ENCODE measurements at places on chromosomes 13 and 19.
A peak's percentile ranks its signal among the peaks of the same experiment; 100 is the strongest.

- no peak for DNase-seq
Observed at GRCh38 chr19:17245535-17245984, at the start of gene NR2F6. Gene NR2F6 (minus strand): TSS chr19:17245919. CDS start chr19:17245220, 699 bp downstream.

- DNase-seq, result no peak
Observed at GRCh38 chr13:23321535-23322241, 111.8 kb downstream of the SACS start.

- DNase-seq, result no peak
Observed at GRCh38 chr13:36921631-36922301, 1.7 kb upstream of the SMAD9 start.

DNA sequence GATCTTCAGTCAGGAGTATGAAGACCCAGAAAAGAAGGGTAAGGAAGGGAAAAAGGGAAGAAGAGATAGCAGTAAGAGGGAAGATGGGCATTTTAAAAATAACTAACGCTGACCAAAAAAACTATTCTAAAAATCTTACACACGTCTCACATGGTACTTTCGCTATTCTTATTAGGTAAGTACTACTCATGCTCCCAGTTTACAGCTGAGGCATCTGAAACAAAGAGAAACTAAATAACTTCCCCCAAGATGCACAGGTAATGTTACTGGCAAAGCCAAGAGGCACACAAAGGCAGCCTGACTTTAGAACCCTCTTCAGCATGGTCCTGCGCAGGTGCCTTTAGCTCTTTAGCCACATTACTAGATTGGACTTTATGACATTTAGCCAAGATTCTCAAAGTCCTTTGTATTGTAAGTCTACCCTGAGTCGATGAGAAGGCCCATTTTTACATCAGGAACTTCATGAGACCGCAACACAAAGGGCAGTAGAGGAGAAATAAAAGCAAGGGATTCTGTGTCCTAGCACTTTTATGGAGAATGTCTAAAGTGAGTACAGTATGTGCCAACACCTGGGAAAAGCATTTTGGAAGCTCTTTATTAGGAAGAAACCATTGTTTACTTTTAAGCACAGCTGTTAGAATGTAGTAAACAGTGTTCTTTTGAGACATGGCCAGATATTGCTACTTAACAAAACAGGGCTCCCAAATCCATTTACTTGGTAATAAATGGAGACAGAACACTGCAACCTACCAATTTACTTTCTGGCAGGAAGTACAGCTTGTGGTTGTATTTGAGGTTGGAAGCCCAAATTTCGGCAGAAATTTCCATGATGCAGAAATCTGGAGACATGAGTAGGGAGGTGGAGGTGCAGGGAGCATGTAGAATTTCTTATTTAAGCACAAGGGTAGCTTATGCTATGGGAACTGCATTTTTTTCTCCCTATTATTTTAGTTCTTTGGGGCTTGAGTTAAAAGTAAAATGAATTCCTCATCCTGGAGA, 250.7 kb downstream of the KCTD12 start:
- DNase-seq, result no peak

GRCh38 chr13:48583859-48584311, 51.0 kb upstream of the RCBTB2 start:
- no peak for DNase-seq

- peak; percentile 81 for DNase-seq
Observed at GRCh38 chr19:48965806-48966540, 864 bp downstream of the FTL start.

GRCh38 chr13:80873589-80873988, 532.7 kb upstream of the SPRY2 start:
- DNase-seq, result no peak

- DNase-seq, result no peak
Observed at GRCh38 chr13:71879129-71879535, 12.1 kb upstream of the DACH1 start.

DNA sequence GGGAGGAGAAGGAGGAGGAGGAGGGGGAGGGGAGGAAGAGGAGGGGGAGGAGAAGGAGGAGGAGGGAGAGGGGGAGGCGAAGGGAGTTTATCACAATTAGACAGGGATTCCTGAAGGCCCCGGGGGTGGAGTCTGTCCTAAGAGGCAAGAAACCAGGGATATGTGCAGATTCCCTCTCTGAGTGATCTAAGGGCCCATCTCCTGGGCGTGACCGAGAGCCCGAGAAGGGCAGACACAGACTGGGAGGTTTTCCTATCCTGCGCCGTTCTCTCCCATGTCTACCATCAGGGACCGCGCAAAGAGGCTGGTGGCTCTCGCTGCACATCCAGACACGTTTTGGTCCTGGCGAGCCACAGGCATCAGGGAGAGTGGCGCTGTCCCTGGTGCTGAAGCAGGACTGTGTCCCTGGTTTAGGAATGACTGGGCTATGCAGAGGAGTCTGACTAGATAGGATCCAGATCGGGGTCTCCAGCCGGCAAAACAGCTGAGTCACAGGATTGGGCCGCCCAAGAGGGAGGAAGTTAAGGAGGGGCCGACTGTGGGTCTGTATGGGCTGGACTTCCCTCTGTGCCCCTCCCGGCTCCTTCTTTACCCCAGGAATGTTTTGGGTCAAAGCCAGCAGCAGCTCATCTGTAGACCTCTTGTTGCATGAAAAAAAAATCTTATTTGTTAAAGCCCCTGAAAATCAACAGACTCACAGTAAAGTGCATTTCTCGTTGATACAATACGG, 17.9 kb upstream of the ZNF175 start:
- no peak for DNase-seq

DNA sequence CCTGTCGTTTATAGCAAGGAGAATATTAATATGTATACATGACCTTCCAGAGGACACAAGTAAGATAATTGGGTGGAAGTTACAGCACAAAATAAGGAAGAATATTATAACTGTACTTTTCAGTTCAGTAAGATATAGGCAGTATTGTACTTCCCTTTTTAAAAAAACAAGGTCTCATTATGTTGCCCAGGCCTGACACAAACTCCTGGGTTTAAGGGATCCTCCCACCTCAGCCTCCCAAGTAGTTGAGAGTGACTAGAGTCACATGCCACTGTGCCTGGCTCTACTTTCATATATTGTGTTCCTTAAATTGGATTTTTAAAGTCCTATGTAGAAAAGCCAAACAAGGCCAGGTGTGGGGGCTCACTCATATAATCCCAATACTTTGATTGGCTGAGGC, 19.5 kb upstream of the MAB21L1 start:
- no peak for DNase-seq

GRCh38 chr13:50762969-50763567, 80.4 kb downstream of the DLEU7 start:
- DNase-seq, result no peak

DNA sequence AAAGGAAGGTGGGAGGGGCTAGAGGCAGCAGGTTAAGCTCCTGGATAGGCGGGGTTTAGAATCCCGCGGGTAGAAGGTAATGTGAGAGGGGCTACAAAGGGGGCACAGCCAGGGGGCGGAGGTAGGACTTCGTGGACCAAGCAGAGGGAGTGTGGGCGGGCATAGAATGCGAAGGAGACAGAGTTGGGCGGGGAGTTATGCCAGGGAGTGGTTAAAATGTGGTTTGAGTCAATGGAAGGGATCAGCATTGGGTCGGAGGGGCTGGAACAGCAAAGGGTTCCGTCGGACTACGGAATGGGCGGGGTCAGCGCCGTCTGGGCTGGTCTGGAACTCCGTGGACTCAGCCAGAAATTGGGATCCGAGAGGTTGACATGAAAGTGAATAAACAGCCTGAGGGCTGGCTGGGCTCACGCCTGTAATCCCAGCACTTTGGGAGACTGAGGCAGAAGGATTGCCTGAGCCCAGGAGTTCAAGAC, 3.0 kb downstream of the LTBP4 start:
- DNase-seq, result no peak

DNA sequence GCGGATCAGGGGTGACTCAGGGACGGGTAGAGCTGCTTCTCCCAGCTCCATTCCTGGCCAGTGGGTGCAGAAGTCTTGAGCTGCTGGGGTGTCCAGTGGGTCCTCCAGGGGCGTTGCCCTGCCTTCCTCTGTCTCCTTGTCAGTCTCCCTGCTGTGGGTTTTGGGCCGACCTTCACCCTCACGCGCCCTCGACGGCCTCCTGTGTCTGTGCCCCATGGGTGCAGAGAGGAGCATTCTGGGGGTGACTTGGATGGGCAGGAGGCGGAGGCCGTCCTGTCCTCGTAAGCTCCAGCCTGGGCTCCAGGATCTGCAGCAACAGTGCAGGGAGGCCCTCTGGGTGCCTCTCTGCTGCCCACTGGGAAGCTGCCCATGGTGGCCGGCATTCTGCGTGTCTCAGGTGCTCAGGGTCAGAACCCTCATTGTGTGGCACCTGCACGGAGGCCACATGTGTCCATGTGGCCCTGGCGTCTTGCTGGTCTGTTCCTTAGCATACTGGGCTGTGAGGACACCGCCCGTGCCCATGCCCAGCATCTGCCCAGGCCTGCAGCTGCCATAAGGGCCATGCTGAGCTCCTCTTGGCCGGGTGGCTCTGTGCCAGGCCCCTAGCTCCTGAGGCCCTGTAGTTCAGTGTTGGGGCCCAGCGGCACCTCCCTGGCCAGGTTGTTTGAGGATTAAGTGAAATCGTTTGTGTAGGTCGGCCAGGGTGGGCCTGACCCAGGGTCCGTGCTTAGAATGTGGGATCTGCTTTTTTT, 17.3 kb downstream of the DOT1L start:
- DNase-seq, result no peak

DNA sequence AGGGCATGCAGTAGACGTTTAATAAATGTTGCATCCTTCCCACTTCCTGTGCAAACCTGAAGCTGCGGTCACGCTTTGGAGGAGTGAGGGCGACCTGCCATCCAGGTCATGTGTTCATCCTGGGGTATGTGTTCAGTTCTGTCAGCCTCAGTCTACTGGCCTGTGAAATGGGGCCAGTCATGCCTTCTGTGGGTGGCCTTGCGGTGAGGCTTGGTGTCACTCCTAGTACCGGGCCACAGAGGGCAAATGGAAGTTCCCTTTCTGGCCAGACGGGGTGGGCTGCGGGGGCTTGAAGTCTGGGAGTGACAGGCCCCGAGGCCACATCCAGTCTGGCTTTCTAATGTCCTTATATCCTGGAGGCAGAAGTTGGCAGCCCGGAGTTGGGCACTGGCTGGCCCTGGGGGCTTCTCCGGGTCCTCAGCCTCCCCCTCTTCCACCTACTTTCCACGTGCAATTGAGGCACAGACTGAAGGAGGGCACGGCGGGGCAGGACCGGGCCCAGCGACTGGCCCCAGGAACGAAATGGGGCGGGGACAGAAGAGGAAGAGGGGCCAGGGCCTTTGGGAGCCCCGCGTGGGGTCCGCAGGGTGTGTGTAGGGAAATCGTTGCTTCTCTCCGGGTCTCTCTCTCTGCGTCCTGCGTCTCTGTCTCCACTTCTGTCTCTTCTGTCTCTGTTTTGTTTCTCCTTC, 11.1 kb downstream of the PDE4A start:
- DNase-seq, result no peak

DNA sequence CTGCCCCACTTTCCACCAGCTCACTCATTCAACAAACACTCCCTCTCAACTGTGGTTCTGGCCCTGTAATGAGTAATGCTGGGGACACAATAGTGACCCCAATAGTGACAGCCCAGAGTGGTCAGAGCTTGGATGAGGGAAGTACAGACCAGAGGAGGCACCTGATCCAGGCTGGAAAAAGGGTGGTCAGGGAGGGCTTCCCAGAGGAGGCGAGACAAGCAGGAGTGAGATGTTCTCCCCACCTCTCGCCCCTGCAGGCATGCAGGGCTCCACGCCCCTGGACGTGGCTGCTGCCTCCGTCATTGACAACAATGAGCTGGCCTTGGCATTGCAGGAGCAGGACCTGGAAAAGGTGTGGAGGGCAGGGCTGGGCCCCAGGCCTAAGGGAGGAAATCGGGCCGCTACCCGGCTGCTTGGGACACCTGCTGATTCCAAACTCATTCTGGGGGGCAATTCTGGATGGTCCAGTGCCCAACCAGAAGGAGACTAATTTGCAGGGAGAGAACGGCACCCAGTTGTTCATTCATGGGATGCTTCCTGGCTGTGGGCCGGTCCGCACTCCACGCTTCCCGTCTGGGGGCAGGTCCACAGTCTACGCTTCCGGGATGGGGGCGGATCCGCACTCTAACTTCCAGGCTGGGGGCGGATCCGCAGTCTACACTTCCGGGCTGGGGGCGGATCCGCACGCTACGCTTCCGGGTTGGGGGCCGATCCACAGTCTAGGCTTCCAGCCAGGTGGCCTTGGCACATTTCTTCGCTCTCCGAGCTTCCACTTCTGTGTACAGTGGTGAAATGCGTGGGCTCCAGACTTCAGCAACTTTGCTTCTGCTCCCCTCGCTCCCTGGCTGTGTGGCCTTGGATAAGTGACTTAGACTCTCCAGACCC, 63.4 kb downstream of the RYR1 start:
- no peak for DNase-seq

DNA sequence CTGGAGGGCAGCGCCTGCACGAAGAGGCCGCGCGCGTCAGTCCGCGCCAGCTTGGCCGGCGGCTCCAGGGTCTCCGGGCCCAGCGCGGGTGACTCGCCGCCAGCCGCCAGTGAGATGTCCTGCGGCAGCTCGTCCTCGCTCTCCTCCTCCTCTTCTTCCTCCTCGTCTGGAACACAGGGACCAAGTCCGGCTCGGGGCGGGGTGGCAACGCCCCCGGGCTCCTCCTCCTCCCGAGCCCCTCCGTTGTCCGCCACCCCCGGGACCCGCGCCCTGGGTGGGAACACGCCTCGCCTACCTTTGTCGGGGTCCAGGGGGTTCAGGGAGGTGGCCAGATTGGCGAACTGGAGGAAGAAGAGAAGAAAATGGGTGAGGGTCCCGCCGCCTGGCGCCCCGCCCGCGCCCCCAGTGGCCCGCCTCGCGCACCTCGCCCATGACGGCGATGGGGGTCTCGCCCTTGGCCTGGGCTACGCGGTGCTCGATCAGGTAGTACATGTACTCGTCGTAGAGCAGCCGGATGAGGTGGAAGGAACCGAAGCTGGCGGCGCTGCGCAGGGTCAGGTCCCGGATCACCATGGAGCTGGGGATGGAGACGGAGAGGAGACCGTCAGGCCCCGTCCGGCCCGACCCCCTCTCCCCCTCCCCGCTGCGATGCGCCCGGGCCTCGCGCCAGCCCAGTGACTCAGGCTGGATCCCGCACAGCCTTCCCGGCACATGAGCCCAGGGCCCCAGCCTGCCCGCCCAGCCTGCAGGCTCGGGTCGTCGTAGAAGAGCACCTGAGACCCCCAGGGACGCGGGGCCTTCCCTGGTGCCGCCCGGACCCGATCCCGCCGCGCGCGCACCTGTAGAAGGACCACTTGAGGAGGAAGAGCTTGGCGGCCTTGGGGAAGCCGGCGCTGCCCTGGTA, 10.6 kb downstream of the DCAF15 start:
- no peak for DNase-seq

DNA sequence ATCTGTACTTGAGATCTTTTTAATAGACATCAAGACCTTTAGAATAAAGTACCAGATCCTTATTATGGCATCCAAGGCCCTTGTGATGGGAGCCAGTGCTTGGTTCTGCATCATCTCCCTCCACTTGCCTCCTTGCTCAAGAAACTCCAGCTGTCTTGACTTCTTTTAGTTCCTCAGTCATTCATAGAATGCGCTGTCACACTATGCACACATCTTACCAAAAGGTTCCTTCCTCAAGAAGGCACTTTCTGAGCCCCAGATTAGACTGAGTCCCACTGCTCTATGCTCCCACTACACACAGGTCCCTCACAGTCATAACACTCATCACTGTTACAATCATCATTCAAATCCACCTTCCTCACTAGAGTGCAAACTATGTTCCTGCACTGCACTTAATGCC, 57.8 kb upstream of the ITM2B start:
- no peak for DNase-seq

- DNase-seq, result no peak
Observed at GRCh38 chr13:101447852-101448251, 4.6 kb upstream of the ITGBL1 start.

GRCh38 chr13:98324105-98324504, 147.0 kb upstream of the RNF113B start:
- no peak for DNase-seq

- no peak for DNase-seq
Observed at GRCh38 chr13:77833331-77833863, 85.2 kb downstream of the EDNRB start.
